ENCODE measurements at places on chromosomes 16 and 17. TPM values are rescaled to one million over a fixed set of nuclear protein-coding genes. Genes with fewer than 3 reads are reported as not detected.

DNA sequence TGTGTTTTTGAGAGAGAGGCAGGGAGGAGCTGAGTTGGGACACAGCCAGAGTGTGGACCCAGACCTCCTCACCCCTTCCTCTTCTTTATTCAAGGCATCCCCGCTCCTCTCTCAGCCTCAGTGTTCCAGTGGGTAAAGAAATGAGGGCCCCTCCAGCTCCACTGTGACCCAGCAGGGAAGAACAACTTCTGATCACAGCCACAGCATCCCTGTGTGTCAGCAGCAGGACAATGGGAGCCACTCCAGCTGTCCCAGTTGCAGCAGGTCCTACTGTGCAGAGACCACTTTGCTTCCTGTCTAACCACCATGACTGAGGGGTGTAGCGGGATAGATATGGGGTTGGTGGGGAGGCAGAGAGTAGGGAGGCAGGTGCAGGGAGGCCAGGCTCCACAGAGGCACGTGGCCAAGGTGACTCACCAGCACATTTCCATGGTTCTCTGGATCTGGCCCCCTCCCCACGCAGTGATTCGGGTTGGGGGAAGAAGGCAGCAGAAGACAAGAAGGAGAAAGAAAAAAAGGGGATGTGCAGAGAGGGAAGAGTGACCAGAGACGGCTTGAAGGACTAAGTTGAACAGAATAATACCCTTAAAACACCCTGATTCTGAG, 24.5 kb downstream of the PIK3R5 start:
- H3K36me3 ChIP-seq, result peaks cover 59% of the 10 kb centered on the region
- H3K4me1 ChIP-seq, result peaks cover 87% of the 10 kb centered on the region
- peak overlapping the region; percentile 96 for H3K27ac ChIP-seq

- peaks cover 37% of the 10 kb centered on the region for H3K27me3 ChIP-seq
- no peak overlapping the region for H3K4me3 ChIP-seq
- H3K27ac ChIP-seq, result no peak overlapping the region
- peaks cover 4% of the 10 kb centered on the region for H3K36me3 ChIP-seq
- no peak for DNase-seq
- H3K4me1 ChIP-seq, result peaks cover 19% of the 10 kb centered on the region
Measured at GRCh38 chr17:50558091-50558490, 2.4 kb upstream of the CACNA1G start.

Gene SEPTIN12
- total RNA-seq, result not detected

DNA sequence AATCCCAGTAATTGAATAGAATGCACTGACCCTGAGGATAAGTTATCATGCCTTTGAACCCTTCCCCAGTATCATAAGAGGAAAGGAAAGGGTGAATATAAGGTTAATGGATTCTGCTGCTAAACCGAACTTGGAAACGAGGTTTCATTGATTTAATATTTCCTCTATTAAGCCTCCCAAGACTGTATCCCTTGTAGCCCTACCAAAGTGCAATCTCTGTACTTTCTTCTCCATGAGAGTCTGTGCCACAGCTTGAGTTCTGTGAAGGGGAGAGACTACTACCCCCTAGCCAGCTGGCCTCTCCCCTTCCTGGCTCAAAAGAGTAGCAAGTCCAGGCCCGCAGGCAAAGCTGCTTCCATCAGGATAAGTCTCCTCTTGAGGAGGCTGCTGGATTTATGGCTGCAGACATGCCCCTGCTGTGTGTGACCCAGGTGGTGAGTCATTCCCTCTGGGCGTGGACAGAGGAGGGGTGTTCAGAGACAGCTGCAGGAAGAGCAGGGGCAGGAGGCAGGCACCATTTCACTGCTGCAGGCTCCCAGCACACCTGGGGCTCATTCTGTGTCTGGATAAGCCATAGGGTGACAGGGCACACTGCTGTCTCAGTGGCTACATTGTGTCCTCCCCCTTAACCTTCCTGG, 58.4 kb downstream of the TOM1L2 start:
- no peaks in the 10 kb centered on the region for H3K27me3 ChIP-seq
- H3K27ac ChIP-seq, result no peak overlapping the region
- H3K4me3 ChIP-seq, result no peak overlapping the region
- peaks cover 8% of the 10 kb centered on the region for H3K4me1 ChIP-seq
- no peaks in the 10 kb centered on the region for H3K36me3 ChIP-seq

Gene HOXB4
- 1.7 TPM for total RNA-seq

Gene CCL1
- total RNA-seq, result not detected

DNA sequence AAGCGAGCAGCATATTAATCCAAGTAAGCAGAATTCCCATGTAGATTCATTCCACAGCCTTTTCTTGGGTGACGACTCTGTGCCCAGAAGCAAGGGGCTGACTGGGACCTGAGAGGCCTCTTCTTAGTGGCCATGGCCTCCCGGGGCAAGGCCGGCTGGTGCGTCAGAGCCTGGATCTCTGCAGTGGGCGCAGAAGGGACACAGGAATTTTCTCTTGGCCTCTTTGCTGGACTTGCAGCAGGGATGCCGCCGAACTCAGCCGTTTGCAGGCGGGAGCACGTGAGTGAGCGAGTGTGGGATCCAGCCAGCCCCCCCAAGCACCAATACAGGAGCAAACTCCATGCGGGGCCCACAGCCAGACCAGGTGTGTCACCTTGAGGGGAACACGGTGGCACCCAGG, 151.8 kb downstream of the RPTOR start:
- peaks cover 53% of the 10 kb centered on the region for H3K4me1 ChIP-seq
- H3K36me3 ChIP-seq, result no peaks in the 10 kb centered on the region
- H3K27me3 ChIP-seq, result no peaks in the 10 kb centered on the region
- no peak overlapping the region for H3K4me3 ChIP-seq
- no peak for DNase-seq

Gene OSGIN1
- total RNA-seq, result 0.67 TPM

DNA sequence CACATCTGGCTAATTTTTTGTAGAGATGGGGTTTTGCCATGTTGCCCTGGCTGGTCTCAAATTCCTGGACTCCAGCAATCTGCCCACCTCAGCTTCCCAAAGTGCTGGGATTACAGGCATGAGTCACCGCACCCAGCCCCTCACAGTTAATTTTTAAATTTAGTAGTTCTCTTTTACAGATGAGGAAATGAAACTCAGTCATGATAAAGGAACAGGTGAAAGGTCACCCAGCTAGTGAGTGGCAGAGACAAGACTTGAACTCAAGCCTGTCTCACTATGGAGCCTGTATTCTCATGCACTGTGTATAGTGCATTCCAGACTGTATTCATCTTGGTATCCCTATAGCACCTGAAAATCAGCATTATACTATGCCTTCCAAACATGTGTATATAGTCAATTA, 77.1 kb upstream of the WSB1 start:
- no peak for DNase-seq
- no peak overlapping the region for H3K4me3 ChIP-seq
- peaks cover 10% of the 10 kb centered on the region for H3K4me1 ChIP-seq

- DNase-seq, result no peak
- no peak overlapping the region for H3K27ac ChIP-seq
- peaks cover 2% of the 10 kb centered on the region for H3K27me3 ChIP-seq
- H3K4me3 ChIP-seq, result no peak overlapping the region
Measured at GRCh38 chr17:58783380-58783779, 27.7 kb downstream of the PPM1E start.

- H3K4me3 ChIP-seq, result no peak overlapping the region
- peaks cover 6% of the 10 kb centered on the region for H3K36me3 ChIP-seq
- H3K27me3 ChIP-seq, result no peaks in the 10 kb centered on the region
- H3K27ac ChIP-seq, result no peak overlapping the region
- no peak for DNase-seq
- H3K4me1 ChIP-seq, result no peaks in the 10 kb centered on the region
Measured at GRCh38 chr17:32426894-32427293, 17.4 kb upstream of the PSMD11 start.

Measured in activated CD8-positive, alpha-beta T cell treated with anti-CD3 and anti-CD28 coated beads for 36 hours (primary cell).